Occipital lobe (tissue), 3 donors: ENCODE measurements at places on chromosomes 5 and 9. TPM values are rescaled to one million over a fixed set of nuclear protein-coding genes. Genes with fewer than 3 reads are reported as not detected.

QRFP gene
- not detected for total RNA-seq

TAL2 gene
- 3.0 TPM for total RNA-seq

SHISAL2B gene
- total RNA-seq: not detected

EGFLAM gene
- 3.1 TPM for total RNA-seq

ELOVL7 gene
- total RNA-seq: 8.7 TPM

OR1Q1 gene
- not detected for total RNA-seq

SMIM33 gene
- total RNA-seq: not detected

CTXN3 gene
- total RNA-seq: 1.1 TPM

LHX2 gene
- total RNA-seq: 189 TPM

GHR gene
- total RNA-seq: 1.2 TPM

SLC46A2 gene
- total RNA-seq: not detected

KIF4B gene
- 0.16 TPM for total RNA-seq

CDH18 gene
- total RNA-seq: 10.0 TPM

UBQLN1 gene
- total RNA-seq: 265 TPM

CSF2 gene
- total RNA-seq: not detected

CARTPT gene
- total RNA-seq: not detected

MTMR12 gene
- total RNA-seq: 23.2 TPM

SEPTIN8 gene
- 29.5 TPM for total RNA-seq

NLN gene
- total RNA-seq: 61.6 TPM

ARL14EPL gene
- not detected for total RNA-seq

TAF1L gene
- total RNA-seq: 0.78 TPM

MEIKIN gene
- 1.7 TPM for total RNA-seq

IL13 gene
- total RNA-seq: not detected

AFAP1L1 gene
- total RNA-seq: 3.7 TPM

DDX46 gene
- 38.5 TPM for total RNA-seq

FGD3 gene
- 14.2 TPM for total RNA-seq

CREBRF gene
- 39.8 TPM for total RNA-seq

F2RL1 gene
- total RNA-seq: 2.8 TPM

DMAC1 gene
- 38.1 TPM for total RNA-seq

CWC27 gene
- total RNA-seq: 30.4 TPM

SEMA5A gene
- 11.2 TPM for total RNA-seq

TYRP1 gene
- 0.31 TPM for total RNA-seq

SGCD gene
- total RNA-seq: 7.5 TPM

SLC34A3 gene
- 0.16 TPM for total RNA-seq
